Esophagus squamous epithelium (tissue), 5 donors: ENCODE measurements at places on chromosomes 2 and 18.

- no peak for DNase-seq
Measured at GRCh38 chr2:107337209-107337898, 451.4 kb upstream of the ST6GAL2 start.

DNA sequence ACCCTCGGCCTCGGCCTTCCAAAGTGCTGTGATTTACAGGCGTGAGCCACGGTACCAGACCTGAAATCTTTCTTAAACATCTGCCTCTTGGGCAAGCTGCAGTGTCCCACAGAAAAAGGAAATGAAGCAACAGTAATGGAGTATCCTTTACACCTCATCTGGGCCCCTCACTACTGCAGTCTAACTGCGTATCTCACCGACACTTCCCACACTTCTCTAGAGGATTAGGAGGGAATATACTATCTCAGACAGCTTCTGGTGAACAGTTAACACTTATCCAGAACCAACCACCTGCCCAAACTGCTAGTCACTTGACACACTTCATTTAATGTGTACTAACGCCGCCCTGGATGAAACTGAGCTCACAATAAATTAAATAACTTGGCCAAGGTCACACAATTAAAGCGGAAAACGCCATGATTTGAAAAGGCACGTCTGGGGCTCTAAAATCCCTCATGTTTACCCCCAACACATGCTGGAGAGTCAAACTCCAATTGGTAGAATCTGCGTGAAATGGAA is 993 bp downstream of the COX7A2L start:
- DNase-seq: no peak

DNA sequence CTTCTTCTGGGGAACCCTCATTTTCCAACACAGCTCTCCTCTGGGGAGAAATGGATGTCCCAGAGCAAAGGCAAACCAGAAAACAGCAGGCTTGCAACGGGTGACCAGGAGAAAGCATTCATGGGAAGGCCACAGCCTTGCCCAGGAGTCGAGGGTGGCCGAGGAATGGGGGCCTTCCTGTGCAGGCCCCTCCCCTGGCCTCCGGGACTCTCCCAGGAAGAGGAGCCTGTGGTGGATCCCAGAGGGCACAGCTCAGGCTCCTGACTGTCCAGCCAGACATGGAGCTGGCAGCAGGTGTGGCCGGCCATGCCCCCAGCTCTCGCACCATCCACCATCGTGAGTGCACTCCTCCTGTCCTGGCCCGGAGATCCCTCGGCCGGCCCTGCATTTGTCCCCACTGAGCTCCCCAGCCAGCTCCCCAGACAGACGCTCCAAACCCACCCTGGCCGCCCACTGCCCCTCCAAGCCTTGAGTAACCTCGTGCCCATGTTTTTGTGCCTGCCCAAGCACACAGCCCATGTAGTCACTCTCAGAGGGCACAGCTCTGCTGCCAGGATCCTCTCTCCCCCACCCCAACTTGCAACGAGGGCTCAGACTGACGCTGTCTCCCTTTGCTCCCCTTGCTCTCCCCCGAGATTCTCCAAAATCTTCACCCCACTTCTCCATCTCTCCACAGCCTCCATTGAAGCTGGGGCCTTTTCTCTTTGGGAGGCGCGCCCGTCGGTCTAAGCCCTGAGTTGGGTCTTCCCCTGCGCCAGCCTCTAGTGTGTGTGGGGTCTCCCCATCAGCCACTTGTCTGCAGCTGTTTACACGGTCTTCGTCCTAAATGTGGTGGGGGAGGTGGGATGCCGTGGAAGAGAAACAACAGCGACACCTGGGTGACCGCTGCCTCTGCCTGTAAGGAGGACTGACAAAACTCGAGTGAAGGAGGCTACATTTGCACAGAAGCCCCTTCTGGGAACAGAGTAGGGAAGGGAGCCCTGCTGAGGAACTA is 9.8 kb downstream of the PRLH start:
- no peak for DNase-seq

GRCh38 chr2:98476192-98476868 is 31.7 kb downstream of the INPP4A start:
- DNase-seq: no peak

- DNase-seq: no peak
Measured at GRCh38 chr18:57077786-57078552, 68.9 kb upstream of the BOD1L2 start.

DNA sequence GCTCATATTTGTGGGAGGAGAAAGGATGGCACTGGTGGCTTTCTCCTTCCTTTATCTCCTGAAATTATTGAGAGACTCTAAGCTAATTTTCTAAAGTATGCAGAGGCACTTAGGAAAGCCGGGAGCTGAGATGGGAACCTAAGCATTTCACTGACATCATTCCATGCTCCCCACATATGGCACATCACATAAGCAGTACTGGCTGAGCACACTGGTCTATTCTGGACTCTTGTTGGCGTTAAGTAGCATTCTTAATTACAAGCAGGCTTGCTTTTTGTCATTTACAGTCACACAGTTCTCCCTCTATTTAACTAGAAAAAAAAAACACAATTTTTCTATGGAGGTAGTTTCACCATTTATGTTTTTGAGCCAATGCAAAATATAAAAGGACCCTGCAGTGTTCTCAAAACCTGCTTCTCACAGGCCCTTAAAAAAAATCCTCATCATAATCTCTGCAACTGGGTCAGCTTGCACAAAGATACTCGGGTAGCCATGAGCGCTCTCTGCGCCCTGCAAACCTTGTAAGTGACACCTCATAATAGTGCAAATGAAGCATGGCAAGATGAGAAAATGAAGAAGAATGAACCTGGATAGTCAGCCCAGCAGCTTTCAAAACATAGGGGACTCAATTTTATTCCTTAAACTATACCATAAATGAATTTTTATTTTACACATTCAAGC is 688.6 kb downstream of the NRXN1 start:
- no peak for DNase-seq

DNA sequence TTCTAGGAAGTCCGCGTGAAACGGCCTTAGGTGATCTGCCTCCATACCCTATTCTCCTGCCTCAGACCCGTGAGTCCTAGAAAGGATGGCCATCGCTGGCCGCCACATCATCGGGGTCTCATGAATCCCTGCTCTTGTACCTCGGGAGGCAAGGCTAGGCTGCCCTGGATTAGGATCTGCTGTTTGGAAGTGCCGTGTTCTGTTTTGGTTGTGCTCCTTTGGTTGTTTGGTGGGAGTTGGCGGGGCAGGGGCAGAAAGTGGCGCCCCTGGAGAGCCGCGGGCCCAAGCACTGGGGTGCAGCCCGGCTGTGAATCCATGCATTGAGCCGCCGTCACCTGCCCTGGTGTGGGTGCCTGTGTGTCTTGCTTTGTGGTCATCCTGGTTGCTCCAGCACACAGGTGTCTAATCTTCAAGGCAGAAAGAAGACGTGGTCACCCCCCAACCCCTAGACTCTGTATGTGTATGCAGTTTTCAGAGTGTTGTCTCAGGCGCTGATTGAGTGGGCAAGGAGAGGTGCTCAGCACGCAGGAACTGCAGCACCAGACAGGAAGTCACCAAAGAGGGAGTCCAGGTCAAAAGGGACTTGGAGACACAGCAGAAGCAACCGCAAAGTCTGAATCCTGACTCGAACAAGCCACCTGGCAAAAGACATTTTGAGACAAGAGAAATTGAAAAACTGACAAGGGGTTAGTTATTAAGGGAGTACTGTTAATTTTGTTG is 80.0 kb upstream of the LDLRAD4 start:
- no peak for DNase-seq

- DNase-seq: no peak
Measured at GRCh38 chr2:101887328-101887727, 104.4 kb upstream of the IL1R2 start.

GRCh38 chr2:227407591-227408151 is 19.9 kb upstream of the SCYGR1 start:
- DNase-seq: no peak

DNA sequence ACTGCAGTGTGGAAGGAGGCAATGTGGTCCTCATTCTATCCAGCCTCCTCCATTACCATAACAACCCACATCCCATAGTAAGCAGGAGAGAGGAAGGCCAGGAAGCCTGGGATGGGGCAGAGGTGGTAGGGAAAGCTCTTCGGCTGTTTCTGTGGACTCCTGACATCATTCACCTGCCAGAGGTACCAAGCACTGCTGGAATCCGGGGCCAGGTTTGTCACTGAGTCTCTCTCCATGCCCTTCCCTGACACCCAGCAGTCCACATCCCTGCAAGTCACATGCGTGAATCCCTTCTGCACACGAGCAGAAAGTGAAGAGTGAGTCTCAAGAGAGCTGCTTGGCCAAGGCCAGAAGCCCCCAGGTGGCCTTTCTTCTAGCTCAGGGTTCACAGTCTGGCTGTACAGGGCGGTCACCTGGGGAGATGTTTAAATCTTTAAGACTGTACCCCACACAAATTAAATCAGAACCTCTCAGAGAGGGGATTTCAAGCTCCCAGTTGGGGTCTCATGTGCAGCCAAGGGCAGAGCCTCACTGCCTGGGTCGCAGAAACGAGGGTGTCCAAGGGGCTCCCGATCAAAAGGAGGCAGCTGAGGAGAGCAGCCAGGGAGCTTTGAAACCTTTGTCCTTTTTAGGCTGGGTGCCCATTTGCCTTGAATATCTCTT is 94.2 kb downstream of the ARMC9 start:
- DNase-seq: no peak

- no peak for DNase-seq
Measured at GRCh38 chr2:52668724-52669123, 1098.9 kb upstream of the CHAC2 start.

DNA sequence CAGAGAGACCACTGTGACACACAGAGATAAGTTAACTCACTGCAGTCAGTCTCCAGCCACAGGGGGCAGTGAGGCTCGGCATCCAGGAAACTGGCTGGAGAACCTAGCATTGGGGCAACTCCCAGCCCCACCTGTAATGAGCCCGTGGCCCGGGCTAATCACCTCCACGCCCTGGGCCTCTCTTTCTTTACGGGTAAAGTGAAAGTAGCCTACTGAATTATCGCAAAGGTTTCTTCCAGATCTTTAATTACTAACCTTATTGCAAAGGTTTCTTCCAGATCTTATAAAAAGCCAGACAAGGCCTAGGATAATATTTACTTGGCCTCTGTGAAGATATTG is 45.7 kb upstream of the ACAA2 start:
- DNase-seq: no peak

GRCh38 chr2:1233281-1233680 is 180.0 kb upstream of the TPO start:
- DNase-seq: no peak

DNA sequence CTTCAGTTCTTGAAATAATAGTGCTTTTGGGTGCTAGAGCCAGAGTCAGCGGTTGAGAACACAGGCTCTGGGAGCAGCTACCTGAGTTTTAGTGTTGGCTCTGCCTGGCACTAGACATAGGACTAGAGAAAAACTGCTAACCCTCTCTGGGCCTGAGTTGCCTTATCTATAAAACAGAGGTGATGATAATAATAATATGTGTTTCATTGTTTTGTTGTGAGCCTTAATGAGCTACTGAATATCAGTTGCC is 391.7 kb downstream of the PTPRM start:
- DNase-seq: no peak

- DNase-seq: no peak
Measured at GRCh38 chr2:101256316-101256715, 3.6 kb downstream of the CNOT11 start.

- no peak for DNase-seq
Measured at GRCh38 chr2:170639635-170640034, 75.5 kb upstream of the SP5 start.

DNA sequence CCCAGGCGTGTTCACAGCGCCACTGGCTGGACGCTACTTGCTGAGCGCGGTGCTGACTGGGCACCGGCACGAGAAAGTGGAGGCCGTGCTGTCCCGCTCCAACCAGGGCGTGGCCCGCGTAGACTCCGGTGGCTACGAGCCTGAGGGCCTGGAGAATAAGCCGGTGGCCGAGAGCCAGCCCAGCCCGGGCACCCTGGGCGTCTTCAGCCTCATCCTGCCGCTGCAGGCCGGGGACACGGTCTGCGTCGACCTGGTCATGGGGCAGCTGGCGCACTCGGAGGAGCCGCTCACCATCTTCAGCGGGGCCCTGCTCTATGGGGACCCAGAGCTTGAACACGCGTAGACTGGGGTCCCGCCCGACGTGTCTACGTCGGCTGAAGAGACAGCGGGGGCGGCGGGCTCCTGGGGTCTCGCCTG is 891 bp upstream of the KHK start:
- no peak for DNase-seq

GRCh38 chr2:20071397-20072383 is 20.3 kb upstream of the LAPTM4A start:
- no peak for DNase-seq

GRCh38 chr2:144832048-144832447 is 312.1 kb upstream of the ZEB2 start:
- DNase-seq: no peak
